Smooth muscle cell of trachea (primary cell): ENCODE measurements at places on chromosomes 4 and X. TPM values are rescaled to one million over a fixed set of nuclear protein-coding genes. Genes with fewer than 3 reads are reported as not detected.

The STPG2 gene
- total RNA-seq = under 0.01 TPM in 1 of 2 replicates, not detected in the other

The SSX3 gene
- not detected in 2 replicates for total RNA-seq

The PLAC8 gene
- 0.29 TPM in 1 of 2 replicates, not detected in the other for total RNA-seq

The JCHAIN gene
- total RNA-seq = 3.6 and 5.8 TPM in 2 replicates

The GLRB gene
- total RNA-seq = 11.8 and 13.1 TPM in 2 replicates

The PPP1R2C gene
- not detected in 2 replicates for total RNA-seq

The TRIML2 gene
- total RNA-seq = 0.33 TPM in 1 of 2 replicates, not detected in the other

The HPGDS gene
- total RNA-seq = not detected in 2 replicates

The PARM1 gene
- total RNA-seq = 0.17 TPM in 1 of 2 replicates, not detected in the other

The GAB3 gene
- 6.5 and 7.3 TPM in 2 replicates for total RNA-seq

The OTUD4 gene
- 23.0 and 23.1 TPM in 2 replicates for total RNA-seq

The NSUN7 gene
- total RNA-seq = not detected in 2 replicates

The ZXDA gene
- total RNA-seq = 4.8 and 7.3 TPM in 2 replicates

The CLIC2 gene
- 29.4 and 29.8 TPM in 2 replicates for total RNA-seq

The MAGEA4 gene
- total RNA-seq = not detected in 2 replicates

The PCSK1N gene
- total RNA-seq = 0.33 TPM in 1 of 2 replicates, not detected in the other

The ARHGEF38 gene
- total RNA-seq = 0.17 TPM in 1 of 2 replicates, not detected in the other

The IL2RG gene
- total RNA-seq = not detected in 2 replicates

The CXXC4 gene
- total RNA-seq = not detected in 2 replicates

The ARX gene
- total RNA-seq = not detected in 2 replicates

The USP17L26 gene
- not detected in 2 replicates for total RNA-seq

The IL13RA2 gene
- 44.8 and 103 TPM in 2 replicates for total RNA-seq

The TLR10 gene
- 0.15 TPM in 1 of 2 replicates, not detected in the other for total RNA-seq
